Activated naive CD4-positive, alpha-beta T cell treated with anti-CD3 and anti-CD28 coated beads for 36 hours (primary cell): ENCODE measurements at places on chromosomes 3 and 15. TPM values are rescaled to one million over a fixed set of nuclear protein-coding genes. Genes with fewer than 3 reads are reported as not detected.

TGM4 gene
- total RNA-seq: not detected

CAMK2N2 gene
- not detected for total RNA-seq

TM4SF18 gene
- total RNA-seq: not detected

CX3CR1 gene
- not detected for total RNA-seq

RPP25 gene
- total RNA-seq: 3.5 TPM

FBXL22 gene
- 0.43 TPM for total RNA-seq

DNA sequence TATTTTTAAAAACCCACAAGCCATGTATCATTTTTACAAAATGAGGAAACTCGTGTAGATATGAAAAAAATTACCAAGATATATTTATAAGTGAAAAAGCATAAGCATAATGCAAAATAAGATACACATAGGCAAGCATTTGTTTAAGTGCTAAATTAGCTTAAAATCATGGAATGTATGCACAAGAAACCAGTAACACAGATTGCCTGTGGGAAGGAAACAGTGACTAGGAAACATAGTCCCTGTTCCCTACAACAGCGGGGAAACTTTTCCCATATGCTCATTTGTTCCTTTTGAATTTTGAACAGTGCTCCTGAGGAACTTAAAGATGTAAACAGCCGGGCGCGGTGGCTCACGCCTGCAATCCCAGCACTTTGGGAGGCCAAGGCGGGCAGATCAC lies 169.5 kb downstream of the PDE8A start:
- no peaks in the 10 kb centered on the region for H3K36me3 ChIP-seq
- H3K4me3 ChIP-seq: no peak overlapping the region
- H3K27me3 ChIP-seq: no peaks in the 10 kb centered on the region
- no peak for DNase-seq
- H3K27ac ChIP-seq: no peak overlapping the region

- no peaks in the 10 kb centered on the region for H3K36me3 ChIP-seq
- no peak overlapping the region for H3K27ac ChIP-seq
- DNase-seq: no peak
- no peak overlapping the region for H3K4me3 ChIP-seq
- no peaks in the 10 kb centered on the region for H3K4me1 ChIP-seq
These were observed 87.5 kb downstream of the NEK10 start for GRCh38 chr3:27281671-27282150.

DNA sequence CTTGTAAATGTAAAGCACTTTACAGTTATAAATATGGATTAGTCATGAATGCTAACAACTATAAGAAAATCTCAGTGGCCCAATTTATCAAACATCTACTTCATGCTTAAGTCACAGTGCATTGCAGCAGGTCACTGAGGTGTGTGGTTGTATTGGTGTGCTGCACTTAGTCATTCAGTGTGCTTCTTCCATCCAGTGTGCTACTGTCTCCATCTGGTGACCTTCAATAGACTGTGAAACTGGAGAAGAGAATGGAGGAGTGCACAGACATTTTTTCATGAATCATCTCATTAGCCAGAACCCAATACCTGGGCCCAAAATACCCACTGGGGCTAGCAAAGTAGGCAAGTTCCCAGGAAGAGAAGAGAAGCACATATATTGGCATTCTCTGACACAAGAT lies 199.6 kb downstream of the SHOX2 start:
- no peak for DNase-seq
- no peak overlapping the region for H3K27ac ChIP-seq
- H3K4me1 ChIP-seq: no peaks in the 10 kb centered on the region
- H3K36me3 ChIP-seq: no peaks in the 10 kb centered on the region
- no peak overlapping the region for H3K4me3 ChIP-seq
- H3K27me3 ChIP-seq: no peaks in the 10 kb centered on the region

GRCh38 chr3:172675441-172676193 lies 35.2 kb downstream of the NCEH1 start:
- no peak for DNase-seq
- no peaks in the 10 kb centered on the region for H3K4me1 ChIP-seq
- H3K4me3 ChIP-seq: no peak overlapping the region

DNA sequence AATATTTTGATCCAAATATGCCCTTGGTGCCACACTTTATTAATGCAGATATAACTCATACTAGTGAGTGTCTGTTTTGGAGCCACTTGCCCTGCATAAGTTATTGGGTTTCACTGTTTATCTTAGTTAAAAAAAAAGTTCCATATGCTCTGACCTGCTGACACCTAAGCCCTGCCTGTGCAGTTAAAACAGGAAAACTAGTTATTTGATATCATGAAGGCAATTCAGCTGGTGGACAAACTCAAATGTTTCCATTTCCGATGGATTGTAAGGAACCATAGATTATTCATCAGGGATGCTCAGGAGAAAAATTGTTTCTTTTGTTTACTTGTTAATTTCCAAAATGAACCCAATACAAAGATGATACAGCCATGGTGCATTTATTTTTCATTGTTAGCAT lies 68.3 kb downstream of the NR2F2 start:
- H3K27ac ChIP-seq: no peak overlapping the region
- no peak for DNase-seq

GRCh38 chr15:89492934-89493631 lies 3.3 kb downstream of the RHCG start:
- H3K4me3 ChIP-seq: no peak overlapping the region
- H3K27ac ChIP-seq: no peak overlapping the region
- no peaks in the 10 kb centered on the region for H3K36me3 ChIP-seq

DNA sequence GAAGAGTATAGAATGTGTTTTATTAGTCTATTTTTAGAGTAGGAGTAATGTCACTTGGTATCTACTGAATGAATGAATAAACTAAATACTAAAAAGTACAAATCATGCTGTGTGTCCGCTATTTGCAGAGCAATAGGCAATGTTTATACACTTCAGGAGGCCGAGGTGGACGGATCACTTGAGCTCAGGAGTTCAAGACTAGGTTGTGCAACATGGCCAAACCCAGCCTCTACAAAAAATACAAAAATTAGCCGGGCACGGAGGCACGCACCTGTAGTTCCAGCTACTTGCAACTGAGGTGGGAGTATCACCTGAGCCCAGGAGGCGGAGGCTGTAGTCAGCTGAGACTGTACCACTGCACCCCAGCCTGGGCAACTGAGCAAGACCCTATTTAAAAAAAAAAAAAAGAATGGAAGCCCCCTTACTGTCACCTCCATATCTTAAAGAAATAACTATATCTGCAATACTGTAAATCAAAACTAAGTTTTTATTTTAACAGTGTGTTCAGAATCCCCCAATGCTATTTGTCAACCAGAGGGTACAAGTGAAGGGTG lies 98.4 kb downstream of the DHX30 start:
- no peak overlapping the region for H3K4me3 ChIP-seq
- H3K4me1 ChIP-seq: peaks cover 10% of the 10 kb centered on the region
- no peaks in the 10 kb centered on the region for H3K27me3 ChIP-seq
- H3K27ac ChIP-seq: no peak overlapping the region
